ENCODE measurements at places on chromosomes 4 and X. TPM values are rescaled to one million over a fixed set of nuclear protein-coding genes. Genes with fewer than 3 reads are reported as not detected.

The CYBB gene
- total RNA-seq: not detected

The CT45A2 gene
- not detected for total RNA-seq

The CCDC158 gene
- total RNA-seq: not detected

The NUP62CL gene
- total RNA-seq: 0.06 TPM

The OPHN1 gene
- total RNA-seq: 6.8 TPM

The FAM236A gene
- total RNA-seq: not detected

The OTOP1 gene
- total RNA-seq: not detected

The MID1IP1 gene
- 11.3 TPM for total RNA-seq

The GPC3 gene
- total RNA-seq: not detected

The TREX2 gene
- 2.1 TPM for total RNA-seq

The PTCHD1 gene
- total RNA-seq: not detected

The CT45A3 gene
- total RNA-seq: not detected

The NDP gene
- not detected for total RNA-seq

The RS1 gene
- not detected for total RNA-seq

The F11 gene
- total RNA-seq: not detected

The GC gene
- total RNA-seq: not detected

The GLRA3 gene
- total RNA-seq: not detected

The CFP gene
- 0.49 TPM for total RNA-seq

The RTL9 gene
- not detected for total RNA-seq

The CENPU gene
- 22.7 TPM for total RNA-seq

The ADGRG4 gene
- total RNA-seq: under 0.01 TPM

The RP2 gene
- total RNA-seq: 31.3 TPM

The RTL3 gene
- under 0.01 TPM for total RNA-seq

The DACH2 gene
- not detected for total RNA-seq

The NPY2R gene
- total RNA-seq: 0.13 TPM

The SMIM31 gene
- not detected for total RNA-seq

The VCX3B gene
- total RNA-seq: not detected

The SASH3 gene
- not detected for total RNA-seq

The SFRP2 gene
- total RNA-seq: under 0.01 TPM

The PAGE4 gene
- total RNA-seq: not detected

The SPON2 gene
- 1.3 TPM for total RNA-seq

The HS3ST1 gene
- 1.1 TPM for total RNA-seq

The PCSK1N gene
- total RNA-seq: not detected

The NDNF gene
- 0.16 TPM for total RNA-seq
